ENCODE measurements at places on chromosomes 2 and 18.

- DNase-seq: peak; percentile 63
Measured at GRCh38 chr2:132645176-132645575, 24.8 kb downstream of the LYPD1 start.

GRCh38 chr2:28082131-28082530 lies 191.6 kb downstream of the BABAM2 start:
- DNase-seq: no peak

DNA sequence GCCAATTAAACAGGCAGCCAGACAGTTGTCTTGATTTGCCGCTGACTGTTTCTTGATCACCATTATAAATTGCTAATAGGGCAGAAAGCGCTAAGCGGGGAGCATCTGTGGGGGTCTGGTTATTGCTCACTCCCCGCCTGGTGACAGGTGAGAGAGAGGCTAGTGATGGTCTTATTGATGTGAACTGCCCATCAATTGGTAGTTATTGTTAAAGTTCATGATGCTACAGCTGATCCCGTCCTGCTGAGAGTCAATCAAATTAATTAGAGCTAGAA lies 148.5 kb downstream of the LNPK start:
- peak; percentile 65 for DNase-seq

- no peak for DNase-seq
Measured at GRCh38 chr2:3768960-3769765, 65.8 kb downstream of the DCDC2C start.

DNA sequence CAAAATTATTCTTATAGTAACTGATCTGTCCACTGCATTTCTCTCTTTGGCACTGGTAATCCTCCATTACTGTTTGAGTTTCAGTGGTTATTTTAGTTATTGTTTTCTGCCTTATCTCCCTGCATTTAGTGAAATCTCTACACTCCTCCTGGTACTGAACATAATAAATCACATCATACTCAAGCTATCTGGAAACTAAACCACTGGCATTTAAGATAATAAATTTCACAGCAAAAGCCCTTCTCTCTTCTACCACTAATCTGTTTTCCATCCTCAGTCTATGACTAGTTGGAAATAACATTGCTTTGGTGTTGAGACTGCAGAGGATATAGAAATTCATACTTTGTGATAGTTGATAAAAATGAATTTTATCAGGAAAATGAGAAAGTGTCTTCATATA lies 399.3 kb upstream of the FSHR start:
- DNase-seq: no peak

- DNase-seq: no peak
Measured at GRCh38 chr2:58357521-58357920, 116.4 kb upstream of the FANCL start.

GRCh38 chr18:53004798-53005197 lies 664.8 kb downstream of the DCC start:
- DNase-seq: no peak

GRCh38 chr2:17538022-17538843 lies 2.3 kb upstream of the VSNL1 start:
- no peak for DNase-seq

DNA sequence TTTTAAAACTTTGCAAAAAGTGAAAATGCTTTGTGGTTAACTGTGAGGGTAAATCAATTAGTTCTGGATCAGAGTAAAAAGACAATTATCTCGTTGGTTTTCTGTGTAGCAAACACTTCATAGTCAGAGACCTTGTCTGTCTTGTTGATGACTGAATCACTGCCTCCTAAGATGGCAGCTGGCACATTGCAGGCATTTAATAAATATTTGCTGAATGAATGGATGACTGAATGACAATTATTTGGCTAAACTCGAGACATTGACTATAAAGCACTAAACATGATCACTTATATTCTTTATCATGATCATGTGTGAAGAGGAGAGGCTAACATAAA lies 96.2 kb downstream of the MAIP1 start:
- no peak for DNase-seq

GRCh38 chr18:35941299-35941698 lies 31.2 kb upstream of the RMP24 start:
- DNase-seq: no peak

- DNase-seq: no peak
Measured at GRCh38 chr18:4384932-4385331, 70.2 kb downstream of the DLGAP1 start.

DNA sequence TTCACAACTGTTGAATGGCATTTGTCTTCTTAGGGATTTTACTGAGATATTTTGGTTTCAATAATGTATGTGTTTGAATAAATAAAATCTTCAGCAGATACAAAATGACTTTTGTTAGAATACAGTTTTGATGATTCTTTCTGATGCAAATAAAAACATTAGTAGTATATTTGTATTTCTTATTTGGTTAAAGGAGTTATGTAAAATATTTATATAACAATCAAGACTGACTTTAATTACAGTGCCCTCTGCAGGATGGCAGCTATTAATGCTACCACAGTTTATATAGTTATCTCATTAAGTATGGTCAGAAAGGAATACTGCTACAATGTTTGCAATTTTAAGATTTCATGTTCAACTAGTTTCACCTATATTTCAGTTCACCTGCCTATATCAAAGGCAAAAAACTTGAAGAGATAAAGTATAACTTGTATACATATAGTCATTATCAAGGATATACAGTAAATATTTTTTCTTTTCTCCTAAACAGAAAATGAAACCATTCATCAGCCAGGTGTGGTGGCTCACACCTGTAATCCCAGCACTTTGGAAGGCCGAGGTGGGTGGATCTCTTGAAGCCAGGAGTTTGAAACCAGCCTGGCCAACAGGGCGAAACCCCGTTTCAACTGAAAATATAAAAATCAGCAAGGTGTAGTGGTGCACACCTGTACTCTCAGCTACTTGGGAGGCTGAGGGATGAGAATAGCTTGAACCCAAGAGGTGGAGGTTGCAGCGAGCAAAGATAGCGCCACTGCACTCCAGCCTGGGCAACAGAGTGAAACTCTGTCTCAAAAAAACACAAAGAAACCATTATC lies 19.8 kb downstream of the ARL5A start:
- no peak for DNase-seq

DNA sequence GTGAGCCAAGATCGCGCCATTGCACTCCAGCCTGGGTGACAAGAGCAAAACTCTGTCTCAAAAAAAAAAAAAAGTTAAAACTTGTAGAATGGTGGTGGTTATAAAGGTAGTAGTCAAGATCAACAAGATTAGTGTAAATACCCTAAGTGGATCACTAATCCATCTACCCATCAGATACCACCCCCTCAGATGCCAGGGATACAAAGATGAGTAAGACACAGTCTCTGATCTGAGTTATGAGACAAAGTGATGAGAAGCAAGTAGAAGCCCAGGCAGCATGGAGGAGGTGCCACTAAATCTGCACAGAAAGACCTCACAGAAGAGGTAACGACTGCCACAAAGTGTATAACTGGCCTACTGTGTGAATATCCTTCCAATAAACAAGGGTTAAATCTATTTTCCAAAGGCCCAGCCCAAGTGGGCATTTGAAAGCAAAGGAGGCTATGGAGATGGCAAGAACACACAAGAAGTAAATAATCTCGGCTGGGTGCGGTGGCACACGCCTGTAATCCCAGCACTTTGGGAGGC lies 20.2 kb downstream of the NFE2L2 start:
- no peak for DNase-seq

- DNase-seq: no peak
Measured at GRCh38 chr2:212274215-212274614, 264.4 kb downstream of the ERBB4 start.

GRCh38 chr2:51490576-51491234 lies 458.8 kb upstream of the NRXN1 start:
- DNase-seq: no peak

DNA sequence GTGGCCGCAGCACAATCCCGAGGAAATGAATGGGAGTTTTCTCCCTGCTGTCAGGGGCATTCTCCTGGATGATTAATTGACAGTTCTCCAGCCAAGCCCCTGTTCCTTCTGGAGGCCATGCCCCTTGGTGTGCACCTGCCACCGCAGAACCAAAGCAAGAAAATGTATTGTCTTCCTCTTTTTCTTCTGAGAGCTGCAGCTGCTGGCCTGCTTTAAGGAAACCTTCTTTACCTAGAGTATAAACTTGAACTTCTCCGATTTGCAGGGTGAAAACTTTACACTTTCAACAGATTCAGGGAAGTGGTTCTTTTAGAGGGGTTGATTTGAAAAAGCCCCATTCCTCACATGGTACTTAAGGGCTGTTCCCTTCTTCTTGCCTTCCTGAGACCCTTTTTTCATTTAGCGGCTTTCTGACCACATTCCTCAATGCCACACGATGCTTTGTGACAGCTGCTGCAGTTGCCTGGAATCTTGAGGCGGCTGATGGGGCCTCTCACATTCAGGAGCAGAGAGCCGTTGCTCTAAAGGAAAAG lies 402.8 kb downstream of the TXNL1 start:
- peak; percentile 80 for DNase-seq

DNA sequence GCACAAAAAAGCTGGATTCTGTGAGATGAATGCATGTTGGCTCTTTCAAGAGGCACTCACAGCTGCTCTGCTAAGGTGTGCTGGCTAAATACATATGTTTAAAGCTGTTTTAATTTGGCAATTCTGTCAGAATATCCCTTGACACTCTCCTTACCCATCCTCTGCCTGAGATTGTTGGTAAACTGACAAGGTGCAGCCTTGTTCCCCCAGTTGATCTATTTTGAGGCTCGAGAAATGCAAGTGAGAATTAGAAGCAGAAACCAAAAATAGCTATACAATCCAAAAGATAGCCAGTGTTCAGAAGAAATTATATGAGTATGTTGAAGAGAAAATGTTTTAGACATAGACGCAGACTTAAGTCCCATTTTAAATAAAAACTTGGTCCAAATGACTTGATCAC lies 971.7 kb upstream of the GYPC start:
- no peak for DNase-seq

- DNase-seq: no peak
Measured at GRCh38 chr2:207676827-207677354, 34.5 kb upstream of the CCNYL1 start.

DNA sequence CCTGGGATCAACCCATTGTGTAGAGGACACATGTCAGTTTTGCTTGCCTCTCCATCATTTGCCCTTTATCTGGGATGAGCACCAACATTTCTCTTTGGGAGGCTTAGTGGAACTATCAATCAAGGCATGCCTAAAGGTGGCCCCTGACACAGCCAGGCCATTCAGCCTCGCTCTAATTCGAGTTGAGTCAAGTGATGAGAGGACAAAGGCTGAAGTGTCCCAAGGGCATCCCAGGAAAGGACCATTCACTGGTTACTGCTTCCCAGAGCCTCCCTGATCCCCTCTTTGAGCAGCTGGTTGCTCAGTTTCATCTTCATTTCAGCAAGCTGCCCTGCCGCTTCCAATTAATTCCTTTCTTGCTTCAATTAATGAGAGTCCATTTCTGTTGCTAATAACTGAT lies 63.5 kb downstream of the DNER start:
- DNase-seq: peak; percentile 41

GRCh38 chr2:159890551-159891266 lies 92.7 kb upstream of the CD302 start:
- no peak for DNase-seq

- DNase-seq: peak; percentile 41
Measured at GRCh38 chr2:176297067-176297466, 27.8 kb downstream of the MTX2 start.

- DNase-seq: no peak
Measured at GRCh38 chr18:70172225-70172624, 33.3 kb downstream of the RTTN start.

GRCh38 chr2:241645056-241645914 lies 7.8 kb downstream of the ATG4B start:
- no peak for DNase-seq

GRCh38 chr2:217685255-217685605 lies 317.6 kb downstream of the TNS1 start:
- no peak for DNase-seq

- no peak for DNase-seq
Measured at GRCh38 chr18:41144441-41144840, 810.6 kb upstream of the PIK3C3 start.

DNA sequence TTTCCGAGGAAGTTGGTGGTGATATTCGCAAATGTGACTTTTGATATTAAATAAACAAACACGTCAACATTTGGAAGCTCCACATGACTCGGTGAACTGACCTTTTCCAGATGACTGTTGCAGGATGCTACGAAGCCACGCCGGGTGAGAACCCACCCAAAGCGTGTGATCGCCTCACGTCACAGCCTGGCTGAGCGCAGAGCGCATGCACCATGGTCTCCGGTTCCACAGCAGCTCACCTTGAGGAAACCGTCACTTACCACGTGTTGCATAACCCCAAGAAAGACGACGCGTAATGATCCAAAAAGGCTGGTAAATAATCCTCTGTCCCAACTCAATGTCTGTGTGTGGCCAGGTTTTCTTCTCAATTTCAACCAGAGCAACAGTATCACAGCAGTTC lies 64.5 kb upstream of the CTDP1 start:
- no peak for DNase-seq

DNA sequence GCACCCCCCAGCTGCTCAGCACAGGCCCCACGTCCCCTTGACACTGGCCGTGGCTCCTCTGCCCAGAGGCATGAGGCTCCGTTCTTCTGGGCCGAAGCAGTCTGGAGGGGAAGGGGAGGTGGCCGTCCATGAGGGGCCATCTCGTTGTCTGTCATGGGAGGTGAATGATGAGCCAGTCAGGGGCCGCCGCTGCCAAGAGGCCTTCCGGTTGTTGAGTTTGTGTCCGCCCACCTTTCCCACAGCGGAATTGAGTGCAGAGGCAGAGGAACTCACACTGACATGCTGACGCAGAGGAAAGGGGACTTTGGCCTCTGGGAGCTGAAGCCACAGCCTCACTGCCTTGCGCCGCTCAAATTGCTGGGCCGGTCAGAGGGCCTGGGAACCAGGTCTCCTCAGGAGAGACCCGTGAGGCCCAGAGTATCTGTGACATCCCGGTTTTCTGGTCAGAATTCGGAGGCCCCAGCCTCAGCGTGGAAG lies 268.4 kb downstream of the ATAD2B start:
- no peak for DNase-seq

DNA sequence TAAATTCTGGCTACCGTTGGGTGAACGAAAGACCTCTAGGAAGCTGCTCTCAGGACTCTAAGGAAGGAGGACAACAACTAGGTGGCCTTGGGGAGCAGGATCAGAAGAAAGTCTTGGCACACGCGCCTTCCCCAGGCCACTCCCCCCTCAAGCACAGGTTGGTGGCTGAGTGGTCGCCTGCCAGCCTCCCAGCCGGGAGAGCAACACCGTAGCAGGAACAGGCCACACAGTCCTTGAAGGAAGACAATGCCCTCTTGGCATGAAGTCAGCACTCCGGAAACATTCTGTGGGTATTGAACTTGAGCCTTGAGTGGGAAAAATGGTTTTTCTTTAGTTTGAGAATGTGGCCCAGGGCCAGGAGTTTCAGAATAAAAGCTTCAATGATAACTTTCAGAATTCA lies 87.4 kb upstream of the AGAP1 start:
- no peak for DNase-seq

DNA sequence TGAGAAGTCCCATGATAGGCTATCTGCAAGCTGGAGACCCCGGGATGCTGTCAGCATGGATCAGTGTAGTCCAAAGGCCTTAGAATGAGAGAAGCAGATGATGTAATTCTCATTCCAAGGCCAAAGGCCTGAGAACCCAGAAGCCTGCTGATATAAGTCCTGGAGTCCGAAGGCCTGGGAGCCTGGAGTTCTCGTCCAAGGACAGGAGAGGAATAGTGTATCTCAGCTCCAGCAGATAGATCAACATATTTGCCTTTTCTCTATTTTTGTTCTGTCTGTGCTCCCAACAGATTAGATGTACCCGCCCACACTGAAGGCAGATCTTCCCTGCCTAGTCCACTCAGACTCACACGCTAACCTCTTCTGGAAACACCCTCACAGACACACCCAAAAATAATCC lies 454.9 kb upstream of the CHAC2 start:
- no peak for DNase-seq

- no peak for DNase-seq
Measured at GRCh38 chr2:241313543-241314095, 1.9 kb downstream of the HDLBP start.

Data from retina (tissue), 1 donor.